ENCODE measurements at places on chromosomes 4 and X.

DNA sequence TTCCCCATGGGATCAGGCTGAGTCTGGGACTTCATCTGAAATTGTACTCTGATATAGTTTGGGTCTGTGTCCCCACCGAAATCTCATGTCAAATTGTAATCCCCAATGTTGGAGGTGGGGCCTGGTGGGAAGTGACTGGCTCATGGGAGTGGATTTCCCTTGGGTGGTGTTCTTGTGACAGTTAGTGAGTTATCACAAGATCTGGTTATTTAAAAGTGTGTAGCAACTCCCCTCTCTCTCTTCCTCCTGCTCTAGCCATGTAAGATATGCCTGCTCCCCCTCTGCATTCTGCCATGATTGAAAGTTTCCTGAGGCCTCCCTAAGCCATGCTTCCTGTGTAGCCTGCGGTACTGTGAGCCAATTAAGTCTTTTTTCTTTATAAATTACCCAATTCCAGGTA is 61.0 kb downstream of the RASGEF1B start:
- DNase-seq: no peak

- no peak for DNase-seq
Measured at GRCh38 chr4:157961229-157961990, 211.4 kb downstream of the GASK1B start.

DNA sequence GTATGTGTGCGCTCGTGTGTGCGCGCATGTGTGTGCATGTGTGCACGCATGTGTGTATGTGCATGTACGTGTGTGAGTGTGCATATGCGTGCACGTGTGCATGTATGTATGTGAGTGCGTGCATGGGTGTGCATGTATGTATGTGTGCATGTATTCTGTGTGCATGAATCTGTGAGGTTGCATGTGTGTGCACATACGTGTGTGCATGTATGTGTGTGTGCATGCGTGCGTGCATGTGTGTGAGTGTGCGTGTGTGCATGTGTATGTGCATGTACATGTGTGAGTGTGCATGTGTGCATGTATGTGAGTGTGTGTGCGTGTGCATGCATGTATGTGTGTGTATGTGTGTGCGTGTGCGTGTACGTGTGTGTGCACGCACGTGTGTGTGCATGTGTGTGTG is 241.5 kb downstream of the SHOX start:
- no peak for DNase-seq

DNA sequence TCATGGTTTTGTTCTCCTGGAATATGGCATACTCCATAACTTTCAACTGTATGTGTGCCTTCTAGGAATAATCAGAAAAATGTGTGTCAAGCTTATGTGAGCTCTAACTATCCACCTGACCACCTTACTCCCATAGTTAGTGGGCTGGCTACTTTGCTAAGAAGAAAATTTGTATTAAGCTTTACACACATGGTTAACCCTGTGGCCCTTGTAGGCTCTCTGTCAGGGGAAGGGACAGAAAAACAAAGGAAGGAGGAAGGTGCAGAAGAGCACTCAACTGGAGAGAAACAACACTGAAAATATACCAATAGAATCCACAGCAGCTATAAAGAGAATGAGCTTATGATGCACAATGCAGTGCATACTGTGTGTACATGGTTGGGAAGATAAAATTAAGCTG is 84.6 kb downstream of the PPP3CA start:
- no peak for DNase-seq

- DNase-seq: no peak
Measured at GRCh38 chrX:130841776-130842175, 61.2 kb downstream of the ENOX2 start.

DNA sequence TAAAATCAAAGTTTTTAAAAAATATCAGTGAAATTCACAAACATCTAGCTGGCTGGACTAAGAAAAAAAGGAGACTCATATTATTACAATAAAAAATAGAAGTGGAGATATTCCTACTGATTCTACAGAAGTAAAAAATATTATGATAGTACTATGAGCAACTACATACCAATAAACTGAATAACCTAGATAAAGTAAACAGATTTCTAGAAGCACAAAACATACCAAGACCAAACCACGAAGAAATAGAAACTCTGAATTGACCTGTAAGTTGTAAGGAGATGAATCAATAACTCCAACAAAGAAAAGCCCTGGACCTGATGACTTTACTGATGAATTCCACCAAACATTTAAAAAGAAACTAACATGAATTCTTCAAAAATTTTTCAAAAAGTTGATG is 867.3 kb downstream of the PCDH18 start:
- DNase-seq: no peak

DNA sequence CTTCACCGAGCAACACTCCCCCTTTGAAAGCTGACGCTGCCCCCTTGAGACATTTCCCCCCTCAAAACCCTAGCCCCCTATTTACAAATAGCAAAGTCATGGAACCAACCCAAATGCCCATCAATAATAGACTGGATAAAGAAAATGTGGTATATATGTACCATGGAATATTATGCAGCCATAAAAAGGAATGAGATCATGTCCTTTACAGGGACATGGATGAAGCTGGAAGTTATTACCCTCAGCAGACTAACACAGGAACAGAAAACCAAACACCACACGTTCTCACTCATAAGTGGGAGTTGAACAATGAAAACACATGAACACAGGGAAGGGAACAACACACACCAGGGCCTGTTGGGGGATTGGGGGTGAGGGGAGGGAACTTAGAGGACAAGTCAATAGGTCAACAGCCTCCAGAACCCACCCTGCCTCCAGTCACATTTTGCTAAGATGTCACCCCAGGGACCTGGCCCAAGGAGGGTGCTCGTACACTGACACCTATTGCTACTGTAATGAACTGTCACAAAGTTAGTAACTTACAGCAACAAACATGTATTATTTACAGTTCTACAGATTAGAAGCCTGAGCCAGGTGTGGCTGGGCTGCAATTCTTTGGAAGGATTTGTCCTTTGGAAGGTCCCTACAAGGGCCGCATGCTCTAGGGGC is 20.6 kb downstream of the SCD5 start:
- no peak for DNase-seq

All from activated CD4-positive, alpha-beta T cell treated with anti-CD3 and anti-CD28 coated beads for 24 hours (primary cell).